SK-N-DZ (cell line): ENCODE measurements at places on chromosomes 1 and 21.

- no peak for DNase-seq
Measured at GRCh38 chr21:29238967-29239290, 59.8 kb upstream of the BACH1 start.

- DNase-seq: no peak
Measured at GRCh38 chr1:151776665-151777062, 13.4 kb upstream of the MRPL9 start.

DNA sequence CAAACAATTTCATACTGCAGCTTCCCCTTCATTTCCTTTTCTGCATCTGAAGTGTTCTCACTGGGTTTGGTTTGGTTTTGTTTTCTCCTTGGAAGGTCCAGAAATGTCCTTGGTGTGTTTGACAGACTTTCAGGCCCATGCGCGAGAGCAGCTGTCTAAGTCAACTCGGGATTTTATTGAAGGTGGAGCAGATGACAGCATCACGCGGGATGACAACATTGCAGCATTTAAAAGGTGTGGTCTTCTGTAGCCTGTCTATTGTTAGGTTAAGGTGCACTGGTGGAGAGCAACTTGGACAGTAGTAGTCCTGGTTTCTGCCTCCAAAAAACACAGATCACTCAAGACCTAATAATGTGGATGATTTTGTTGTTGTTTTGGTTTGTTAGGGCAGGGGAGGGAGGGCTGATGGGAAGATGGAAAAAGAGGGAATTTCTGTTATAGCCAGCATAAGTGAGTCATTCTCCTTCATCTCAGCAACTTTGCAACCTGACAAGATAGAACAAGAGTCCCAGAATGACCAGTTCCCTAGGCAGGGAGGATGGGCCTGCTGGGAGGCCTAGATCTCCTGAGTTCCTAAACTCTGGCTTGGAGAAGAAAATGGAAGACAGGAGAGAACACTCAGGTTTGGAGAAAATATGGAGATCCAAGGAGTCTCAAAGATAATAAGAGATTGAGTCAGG lies 12.5 kb downstream of the HAO2 start:
- no peak for DNase-seq

DNA sequence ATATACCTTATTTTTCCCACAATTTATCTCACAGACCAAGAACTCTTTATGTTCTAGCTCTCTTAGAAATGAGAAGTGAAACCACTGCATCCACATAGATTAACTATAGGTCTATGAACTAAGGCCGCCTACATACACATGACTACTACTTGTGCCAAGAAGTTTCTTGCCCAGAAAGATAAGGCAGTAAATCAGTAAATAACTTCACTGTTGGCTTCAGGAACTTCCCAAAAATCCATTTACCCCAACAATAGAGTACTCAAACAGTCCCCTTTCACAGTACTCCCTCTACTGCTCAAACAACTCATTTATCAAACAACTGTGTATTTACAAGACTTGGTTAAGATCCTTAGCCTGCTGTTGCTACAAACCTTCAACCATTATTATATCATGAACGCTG lies 96.5 kb downstream of the NME7 start:
- DNase-seq: no peak

DNA sequence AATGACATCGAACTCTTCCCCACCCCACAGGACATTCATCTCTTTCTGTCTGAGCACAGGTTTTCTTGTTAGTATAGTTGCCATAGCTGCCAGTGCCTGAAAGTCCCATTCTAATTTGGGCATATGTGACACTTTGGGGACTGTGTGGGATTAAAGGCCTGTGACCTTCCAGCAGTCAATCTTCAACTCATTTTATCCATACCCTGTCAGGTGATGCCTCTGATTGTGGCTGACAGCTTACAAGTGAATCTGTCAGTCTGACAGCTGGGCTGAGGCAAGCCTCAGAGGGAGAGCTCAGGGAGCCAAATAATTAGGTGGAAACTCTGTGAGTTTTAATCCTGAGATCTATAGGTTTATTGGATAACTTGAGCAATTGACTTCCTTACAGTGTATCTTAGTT lies 29.6 kb downstream of the ZCCHC17 start:
- no peak for DNase-seq

DNA sequence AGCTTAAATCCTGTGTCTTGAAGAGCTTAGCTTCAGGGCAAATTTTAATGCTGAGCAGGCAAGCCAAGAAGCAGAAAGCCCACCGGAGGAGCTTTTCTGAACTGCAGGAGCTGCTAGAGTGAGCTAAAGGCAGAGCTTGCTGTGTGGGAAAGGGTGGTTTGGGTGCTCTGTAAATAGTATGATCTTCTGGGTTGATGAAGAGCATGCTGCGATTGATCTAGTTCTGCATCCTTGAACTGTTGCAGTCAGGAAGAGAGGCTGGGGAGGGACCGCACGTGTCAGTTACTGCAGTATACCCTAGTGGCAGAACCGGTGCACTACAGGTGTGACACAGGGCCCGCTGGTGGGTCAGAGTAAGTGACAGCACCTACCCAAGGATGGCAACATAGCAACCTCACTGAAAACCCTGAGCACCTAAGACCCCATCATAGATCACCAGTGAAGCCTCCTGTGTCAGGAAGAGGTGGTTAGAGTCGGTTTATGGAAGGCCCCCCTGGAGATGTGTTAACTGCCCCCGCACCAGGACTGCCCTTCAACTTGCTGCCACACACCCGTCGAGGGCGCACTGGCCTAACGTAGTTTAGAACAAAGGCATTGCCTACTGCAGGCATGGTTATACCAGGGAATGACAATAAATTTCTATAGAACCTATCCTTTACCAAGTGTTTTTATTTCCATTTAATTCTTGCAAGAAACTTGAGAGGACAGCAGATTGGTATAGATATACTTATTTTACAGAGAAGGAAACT lies 146.0 kb upstream of the KIAA0040 start:
- peak; percentile 27 for DNase-seq

GRCh38 chr1:53448241-53448841 lies 10.9 kb upstream of the DMRTB1 start:
- no peak for DNase-seq

DNA sequence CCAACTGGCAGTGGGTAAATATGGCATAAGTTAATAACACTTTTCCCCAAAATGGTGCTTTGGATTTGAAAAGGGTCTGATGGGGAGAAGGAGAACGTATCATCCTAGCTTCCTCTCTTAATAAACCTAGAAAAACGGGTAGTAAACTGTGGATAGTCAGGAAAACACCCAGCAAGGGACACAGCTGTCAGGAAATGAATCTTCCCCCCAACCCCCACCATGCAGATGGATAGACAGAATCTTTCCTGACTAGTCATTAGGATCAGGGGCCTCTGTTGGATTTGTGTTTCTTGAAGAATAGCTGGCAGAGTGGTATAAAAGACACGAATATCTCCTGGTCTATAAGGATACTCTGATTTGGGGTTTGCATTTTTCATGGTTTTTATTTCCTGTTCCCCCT lies 22.5 kb upstream of the LAX1 start:
- DNase-seq: no peak

- DNase-seq: no peak
Measured at GRCh38 chr1:200415789-200416593, 6.2 kb upstream of the ZNF281 start.

DNA sequence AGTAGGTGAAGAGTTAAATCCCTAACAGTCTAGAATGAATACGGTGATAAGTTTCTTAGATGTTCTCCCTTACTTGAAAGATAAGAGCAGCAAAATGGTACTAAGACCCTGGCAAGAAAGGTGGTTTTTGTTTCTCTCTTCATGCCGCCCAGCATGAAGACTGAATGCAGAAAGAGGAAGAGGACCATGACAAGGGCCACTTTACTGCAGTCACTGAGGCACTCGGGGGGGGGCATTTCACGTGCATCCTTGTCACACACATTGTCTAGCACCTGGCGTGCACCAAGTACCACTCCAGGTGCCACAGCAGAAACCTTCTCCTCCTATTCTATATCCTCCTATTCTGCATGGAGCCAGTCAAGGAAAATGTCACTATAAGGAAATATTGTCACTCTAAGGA lies 222.0 kb downstream of the TOMM20 start:
- DNase-seq: no peak

DNA sequence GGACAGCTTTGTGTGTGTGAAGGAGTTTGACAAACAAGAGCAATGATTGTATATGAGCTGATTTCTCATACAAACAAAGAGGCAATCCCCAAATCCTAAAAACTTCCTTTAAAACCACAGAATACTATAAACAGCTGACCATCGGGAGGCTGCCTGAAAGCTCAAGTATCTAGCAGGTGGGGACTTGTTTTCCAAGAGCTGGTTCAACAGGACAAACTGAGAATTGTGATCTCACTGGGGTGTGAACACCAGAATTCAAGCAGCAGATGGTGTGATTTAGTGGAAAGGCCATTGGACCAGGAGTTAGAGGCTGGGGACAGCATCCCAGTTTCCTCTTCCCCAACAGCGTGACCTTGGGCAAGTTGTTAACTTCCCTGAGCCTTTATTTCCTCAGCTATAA lies 13.9 kb downstream of the LMX1A start:
- DNase-seq: no peak

DNA sequence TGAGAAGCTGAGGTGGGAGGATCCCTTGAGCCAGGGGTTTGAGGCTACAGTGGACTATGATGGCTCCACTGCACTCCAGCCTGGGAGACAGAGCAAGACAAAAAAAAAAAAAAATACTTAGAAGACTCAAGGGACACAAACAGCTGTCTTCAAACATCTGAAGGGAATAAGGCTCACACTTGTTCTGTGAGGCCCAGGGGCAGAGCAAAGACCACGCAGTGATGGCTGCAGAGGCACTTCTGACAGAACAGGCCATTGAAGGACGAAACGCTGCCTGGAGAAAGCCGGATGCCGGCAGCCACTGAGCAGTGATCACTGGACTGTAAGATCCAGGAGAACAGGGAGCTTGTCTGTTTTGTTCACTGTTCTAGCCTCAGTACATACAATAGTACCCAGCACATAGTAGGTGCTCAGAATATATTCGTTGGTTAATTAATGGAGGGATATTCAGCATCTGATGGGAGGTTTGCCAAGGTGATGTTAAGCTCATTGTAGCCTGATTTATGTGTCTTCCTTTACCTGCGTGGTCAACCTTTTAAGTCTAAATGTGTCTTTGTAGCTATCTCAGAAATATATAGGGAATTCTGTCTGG lies 12.1 kb upstream of the NDC1 start:
- no peak for DNase-seq

DNA sequence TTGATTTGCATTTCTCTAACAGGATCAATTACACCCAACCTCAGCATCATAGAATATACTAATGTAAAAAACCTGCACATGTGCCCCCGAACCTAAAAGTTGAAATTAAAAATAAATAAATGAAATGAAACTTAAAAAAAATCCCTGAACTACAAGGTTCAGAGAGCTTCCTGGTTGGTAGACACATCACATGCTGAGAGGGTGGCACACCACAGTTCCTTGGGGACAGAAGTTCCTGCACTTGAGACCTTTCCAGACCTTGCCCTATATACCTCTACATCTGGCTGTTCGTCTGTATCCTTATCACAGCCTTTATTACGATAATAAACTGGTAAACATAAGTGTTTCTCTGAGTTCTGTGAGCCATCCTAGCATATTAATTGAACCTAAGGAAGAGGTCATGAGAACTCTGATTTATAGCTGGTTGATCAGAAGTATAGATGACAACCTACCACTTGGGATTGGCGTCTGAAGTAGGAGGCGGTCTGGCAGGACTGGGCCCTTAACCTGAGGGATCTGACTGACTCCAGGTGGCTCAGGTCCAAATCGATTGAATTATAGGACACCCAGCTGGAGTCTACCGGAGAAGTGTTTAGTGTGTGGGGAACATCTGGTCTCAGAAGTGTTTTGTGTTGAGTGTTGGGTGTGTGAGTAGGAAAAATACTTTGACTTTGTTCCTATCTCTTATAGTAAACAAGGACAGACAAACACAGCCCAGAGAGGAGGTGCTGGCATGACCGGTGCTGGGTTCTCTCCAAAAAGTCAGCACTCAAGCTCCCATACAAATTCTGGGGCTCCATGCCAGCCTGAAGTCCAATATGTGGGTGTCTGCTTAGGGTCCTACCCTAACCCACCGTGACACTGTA lies 19.0 kb downstream of the C1orf115 start:
- DNase-seq: no peak

DNA sequence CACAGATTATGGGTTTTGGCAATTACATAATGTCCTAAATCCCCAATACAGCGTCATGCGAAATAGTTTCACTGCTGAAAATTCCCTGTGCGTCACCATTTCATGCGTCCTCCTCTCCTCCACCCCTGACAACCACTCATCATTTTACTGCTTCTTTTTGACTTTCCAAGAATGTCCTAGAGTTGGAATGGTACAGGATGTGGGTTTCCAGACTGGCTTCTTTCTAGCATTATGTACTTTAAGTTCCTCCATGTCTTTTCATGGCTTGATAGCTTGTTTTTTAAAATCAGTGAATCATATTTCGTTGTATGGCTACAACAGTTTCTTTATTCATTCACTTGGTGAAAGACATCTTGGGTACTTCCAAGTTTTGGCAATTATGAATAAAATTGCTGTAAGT lies 7.4 kb downstream of the NBPF3 start:
- DNase-seq: no peak

DNA sequence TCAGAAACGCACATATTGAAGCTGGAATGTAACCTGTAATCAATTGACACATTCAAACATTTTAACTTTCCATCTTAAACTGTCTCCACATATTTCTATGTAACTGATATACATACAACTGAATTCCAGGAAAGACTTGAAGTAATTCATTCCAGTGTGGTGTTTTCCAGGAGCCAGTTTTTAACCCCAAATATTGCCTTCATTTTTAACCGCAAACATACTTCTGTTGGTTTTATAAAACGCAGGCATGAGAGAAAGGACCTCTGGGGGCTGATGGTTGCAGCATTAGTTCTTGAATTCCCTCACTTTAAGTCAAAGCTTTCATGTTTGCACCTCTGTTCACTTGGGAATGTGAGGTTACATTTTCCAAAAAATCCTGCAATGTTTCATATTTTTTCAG lies 204.1 kb downstream of the CRB1 start:
- DNase-seq: no peak

- no peak for DNase-seq
Measured at GRCh38 chr1:219559899-219560298, 53.0 kb downstream of the ZC3H11B start.

GRCh38 chr1:199081739-199082138 lies 442.9 kb downstream of the PTPRC start:
- DNase-seq: no peak

DNA sequence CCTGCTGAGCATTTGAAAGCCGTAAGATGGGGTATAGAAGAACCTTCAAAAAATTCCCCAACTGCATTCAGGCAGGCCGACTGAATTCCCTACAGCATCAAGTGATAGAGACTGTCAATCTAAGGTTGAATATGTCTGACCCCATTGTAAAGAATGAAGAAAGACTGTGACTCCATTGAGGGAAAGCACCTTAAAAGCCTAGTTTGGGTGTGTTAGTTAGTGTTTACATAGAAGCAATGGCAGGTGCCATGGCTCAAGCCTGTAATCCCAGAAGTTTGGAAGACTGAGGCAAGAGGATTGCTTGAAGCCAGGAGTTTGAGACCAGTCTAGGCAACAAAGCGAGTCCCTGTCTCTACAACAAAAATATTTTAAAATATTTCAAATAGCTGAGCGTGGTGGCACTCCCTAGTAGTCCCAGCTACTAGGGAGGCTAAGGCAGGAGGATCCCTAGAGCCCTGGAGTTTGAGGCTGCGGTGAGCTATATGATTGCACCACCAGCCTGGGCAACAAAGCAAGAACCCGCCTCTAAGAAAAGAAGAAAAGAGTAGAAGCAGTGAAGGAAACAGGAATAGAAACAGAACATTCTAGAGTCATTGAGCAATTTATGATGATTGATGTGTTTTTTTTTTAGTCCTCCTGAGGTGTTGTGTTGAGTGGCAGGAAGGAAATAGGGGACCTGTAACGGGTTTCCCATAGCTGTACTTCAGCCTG lies 15.4 kb downstream of the POLR3GL start:
- DNase-seq: no peak
